GM20000 (cell line): ENCODE measurements at places on chromosomes 2 and 18.

DNA sequence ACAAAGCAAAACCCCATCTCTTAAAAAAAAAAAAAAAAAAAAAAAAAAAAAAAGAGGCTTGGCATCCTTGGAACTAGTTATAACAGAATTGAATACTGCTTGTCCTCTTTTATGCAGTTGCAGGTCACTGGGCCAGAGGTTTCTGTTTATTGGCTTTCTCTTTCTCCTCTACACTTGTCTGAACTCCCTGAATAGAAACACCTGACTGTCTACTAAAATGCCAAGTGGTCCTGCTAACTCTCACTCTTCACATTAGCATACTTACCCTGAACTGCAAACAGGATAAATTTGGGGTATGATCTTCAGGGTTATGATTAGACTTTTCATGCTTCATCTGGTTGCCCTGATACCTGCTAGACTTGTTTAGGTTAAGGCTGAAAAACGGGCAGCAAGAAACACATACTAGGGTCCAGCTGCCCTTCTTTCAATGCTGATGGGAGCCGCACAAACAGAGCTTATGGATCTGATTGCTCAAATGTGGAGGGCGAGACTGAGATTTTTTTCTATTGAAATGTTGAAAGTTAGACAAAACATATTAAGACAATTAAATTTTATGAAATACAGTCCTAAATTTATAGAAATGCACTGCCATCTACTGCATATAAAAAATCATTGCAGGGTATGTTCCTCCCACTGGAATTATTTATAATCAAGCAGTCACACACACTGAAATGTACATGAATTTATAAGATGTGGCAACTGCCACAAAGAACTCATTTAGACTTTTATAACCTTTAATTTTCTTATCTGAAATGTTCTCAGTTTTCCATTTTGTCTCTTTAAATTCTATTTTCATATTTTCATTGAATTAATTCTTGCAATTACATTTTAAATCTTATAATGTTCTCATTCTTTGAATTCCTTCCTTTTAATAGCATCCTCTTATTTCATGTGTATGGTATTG, 40.8 kb downstream of the GTF3C3 start:
- DNase-seq: peak; percentile 11

DNA sequence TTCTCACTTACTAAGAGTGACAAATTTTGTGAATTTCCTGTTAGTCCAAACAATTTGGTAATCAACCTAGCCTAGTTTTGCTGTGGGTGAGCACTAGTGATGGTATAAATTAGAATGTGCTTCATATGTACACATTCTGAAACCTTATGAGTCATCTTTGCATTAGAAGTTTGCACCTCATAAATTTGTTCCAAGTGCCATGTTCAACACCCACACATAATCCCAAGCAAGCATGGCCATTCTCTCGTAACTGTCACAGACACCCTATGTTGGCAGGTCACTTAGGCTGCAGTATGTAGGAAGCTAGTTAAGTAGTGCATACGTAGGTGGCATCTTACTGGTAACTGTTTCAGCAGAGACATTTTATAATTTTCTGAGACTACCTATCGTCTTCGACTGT, 46.9 kb downstream of the NAB1 start:
- no peak for DNase-seq

DNA sequence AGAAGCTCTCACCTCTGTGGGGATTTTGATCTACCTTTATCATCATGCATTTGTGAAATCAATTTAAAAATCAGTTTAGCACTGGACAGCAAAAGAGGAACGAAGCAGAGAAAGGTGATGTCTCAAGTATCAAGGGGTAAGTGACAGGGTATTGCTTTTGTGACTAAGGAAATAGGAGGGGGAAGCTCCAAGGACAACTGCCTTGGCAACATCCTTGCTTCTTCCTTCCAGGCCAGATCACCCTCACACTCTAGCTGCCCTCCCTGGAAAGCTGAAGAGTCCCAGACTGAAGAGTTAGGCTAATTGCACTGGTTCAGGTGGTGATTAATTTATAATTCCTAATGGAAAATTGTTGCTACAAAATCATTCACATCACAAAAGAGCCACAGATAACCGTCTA, 859.1 kb upstream of the ACVR2A start:
- no peak for DNase-seq

GRCh38 chr2:51013933-51014526, 17.9 kb downstream of the NRXN1 start:
- no peak for DNase-seq

- DNase-seq: no peak
Measured at GRCh38 chr2:207317378-207317984, 151.7 kb upstream of the KLF7 start.

- DNase-seq: no peak
Measured at GRCh38 chr18:4524096-4524495, 69.0 kb upstream of the DLGAP1 start.

- DNase-seq: no peak
Measured at GRCh38 chr2:182230561-182230960, 196.3 kb downstream of the PDE1A start.

- no peak for DNase-seq
Measured at GRCh38 chr18:23391156-23391555, 61.9 kb upstream of the RIOK3 start.

- DNase-seq: peak; percentile 51
Measured at GRCh38 chr2:165793779-165794535, at the start of gene GALNT3. TSS of gene GALNT3 (minus strand) at chr2:165794247. CDS start at chr2:165770700, 23,547 bp downstream.

GRCh38 chr2:216188559-216188850, 79.4 kb downstream of the XRCC5 start:
- no peak for DNase-seq

DNA sequence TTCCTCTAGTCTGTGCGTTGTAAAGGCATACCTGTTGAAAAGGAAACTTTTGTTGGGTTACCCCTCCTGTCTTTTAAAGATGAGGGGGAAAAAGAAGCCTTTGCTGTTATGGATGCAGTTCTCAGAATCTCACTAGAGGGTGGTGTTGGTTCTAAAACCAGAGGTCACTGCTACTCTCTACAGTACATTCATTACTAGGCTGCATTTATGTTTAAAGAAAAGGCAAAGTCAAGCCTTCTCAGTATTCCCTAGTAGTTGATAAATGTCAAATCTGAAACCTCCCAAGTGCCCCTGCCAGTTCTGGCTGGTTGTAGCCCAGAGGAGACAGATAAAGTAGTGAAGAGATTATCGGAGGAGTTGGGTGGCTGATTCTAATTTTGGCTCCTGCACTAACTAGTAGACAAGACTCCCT, 1.4 kb upstream of the PLCL1 start:
- peak; percentile 67 for DNase-seq

DNA sequence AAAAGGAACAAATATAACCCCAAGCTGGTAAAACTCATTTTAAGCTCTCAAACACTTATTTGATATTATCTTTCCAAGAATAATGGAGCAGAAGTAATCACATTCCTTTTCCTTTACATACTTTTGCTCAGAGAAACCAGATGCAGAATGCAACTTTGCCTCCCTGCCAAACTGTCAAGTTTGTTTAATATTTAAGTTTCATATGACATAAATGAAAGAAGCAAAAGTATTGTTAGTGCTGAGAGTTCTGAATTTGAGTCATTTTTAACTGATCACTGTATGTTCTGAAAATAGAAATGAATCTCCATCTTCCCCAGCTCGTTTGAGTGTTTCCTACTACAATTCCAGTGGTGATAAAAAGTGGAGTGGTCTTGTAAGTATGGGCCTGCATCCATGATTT, 423.4 kb downstream of the PID1 start:
- no peak for DNase-seq

DNA sequence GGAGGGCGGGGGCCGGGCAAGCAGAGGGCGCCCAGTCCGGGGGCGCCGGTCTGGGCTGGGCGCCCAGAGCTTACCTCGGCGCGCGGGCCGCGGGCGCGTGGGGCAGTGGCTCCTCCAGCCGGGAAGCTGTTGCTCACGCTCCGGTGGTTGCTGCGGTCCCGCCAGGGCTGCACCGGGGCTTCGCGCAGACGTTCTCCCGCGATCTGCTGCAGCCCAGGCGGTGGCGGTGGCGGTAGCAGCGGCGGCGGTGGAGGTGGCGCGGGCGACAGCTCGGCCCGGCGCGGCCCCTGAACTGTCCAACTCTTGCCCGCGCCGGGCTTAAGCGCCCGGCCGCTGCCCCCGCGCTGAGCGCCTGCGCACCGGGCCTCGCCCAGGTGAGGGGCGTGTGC, 391 bp downstream of the ZNF385B start:
- DNase-seq: peak; percentile 44

DNA sequence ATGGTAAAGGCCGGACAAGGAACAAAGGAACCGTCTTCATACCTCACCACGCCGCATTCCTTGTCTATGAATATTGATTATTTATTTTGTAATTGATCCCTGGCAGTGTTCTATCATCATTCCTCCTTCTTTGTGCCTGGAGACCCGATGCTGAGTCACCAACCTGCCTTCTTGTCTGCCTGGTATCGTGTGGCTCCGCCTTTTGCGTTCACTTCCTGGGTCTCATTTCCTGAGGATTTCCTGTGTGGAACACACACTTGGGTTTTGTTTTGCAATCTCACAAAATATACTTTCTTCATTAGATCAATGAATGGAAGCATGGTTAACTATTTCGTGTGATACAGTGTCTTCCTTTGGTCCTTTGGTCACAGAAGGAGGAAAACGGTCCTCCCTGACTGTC, 95.5 kb upstream of the SNTG2 start:
- no peak for DNase-seq

GRCh38 chr2:69298261-69298660, 88.8 kb downstream of the GFPT1 start:
- DNase-seq: no peak

DNA sequence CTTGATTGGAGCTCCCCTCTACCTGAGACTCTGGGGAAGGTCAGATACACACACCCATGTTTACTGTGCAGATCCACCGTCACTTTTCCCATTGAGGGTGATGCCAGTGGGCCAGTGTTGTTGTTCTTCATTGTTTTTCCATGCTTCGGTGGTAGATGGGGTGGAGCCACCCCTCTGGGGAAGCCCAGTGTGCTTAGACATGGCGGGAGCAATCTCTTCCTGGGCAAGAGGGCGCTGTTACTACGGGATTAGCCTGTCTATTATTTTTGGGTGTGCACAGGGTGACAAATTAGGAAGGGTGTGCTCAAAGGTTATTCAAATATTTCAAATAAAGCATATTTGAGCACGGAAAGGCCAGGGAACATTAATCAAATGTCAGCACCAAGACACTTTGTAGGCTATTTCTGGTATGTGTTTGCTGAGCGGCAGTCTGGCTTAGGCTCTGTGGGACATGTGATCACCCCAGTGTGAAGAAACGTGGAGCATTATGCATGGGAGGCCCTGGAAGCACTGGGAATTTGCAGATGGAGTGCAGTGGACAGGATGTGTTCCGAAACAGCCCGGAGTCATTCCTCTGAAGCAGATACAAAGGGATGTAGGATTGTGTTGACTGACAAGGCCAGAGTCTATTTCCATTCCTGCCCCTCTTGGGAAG, 34.8 kb upstream of the SMIM21 start:
- no peak for DNase-seq

- peak; percentile 87 for DNase-seq
Measured at GRCh38 chr18:79855147-79855933, 57.6 kb downstream of the KCNG2 start.

DNA sequence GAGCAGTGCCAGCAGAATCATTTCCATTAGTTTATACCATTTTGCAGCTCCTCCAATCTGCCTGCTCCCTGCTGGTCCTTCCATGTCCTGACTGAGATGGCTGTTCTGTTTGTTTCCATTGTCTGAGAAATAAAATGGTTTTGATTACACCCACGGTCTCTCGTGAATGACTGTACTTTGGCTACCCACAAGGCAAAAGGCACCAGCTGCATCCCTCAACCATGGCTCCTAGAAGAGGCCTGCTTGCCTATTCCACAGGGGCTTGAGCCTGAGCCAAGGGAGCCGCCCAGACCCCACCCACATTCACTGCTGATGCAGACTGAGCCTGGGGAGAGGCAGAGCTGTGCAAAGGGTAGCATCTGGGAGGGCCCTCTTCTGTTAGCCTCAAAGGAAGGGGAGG, 31.2 kb downstream of the MARCHF4 start:
- no peak for DNase-seq

DNA sequence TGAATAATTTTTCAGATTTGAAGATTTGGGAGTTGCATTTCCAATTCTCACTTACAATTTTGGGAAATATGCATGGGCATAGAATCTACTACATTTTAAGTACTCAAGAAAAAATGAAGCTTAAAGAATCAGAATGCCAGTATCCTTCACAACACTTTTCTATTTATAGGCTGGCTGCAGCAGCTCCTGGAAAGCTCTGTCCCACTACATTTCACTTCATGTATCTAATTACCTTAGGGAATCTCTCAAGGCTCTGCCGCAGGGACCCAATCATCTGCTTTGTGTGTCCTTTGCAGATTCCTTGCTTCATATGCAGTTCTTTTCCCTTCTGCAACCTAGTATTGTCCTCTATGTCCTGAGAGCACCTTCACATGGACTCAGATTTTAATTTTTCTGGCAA, 102.9 kb downstream of the NUP35 start:
- no peak for DNase-seq

DNA sequence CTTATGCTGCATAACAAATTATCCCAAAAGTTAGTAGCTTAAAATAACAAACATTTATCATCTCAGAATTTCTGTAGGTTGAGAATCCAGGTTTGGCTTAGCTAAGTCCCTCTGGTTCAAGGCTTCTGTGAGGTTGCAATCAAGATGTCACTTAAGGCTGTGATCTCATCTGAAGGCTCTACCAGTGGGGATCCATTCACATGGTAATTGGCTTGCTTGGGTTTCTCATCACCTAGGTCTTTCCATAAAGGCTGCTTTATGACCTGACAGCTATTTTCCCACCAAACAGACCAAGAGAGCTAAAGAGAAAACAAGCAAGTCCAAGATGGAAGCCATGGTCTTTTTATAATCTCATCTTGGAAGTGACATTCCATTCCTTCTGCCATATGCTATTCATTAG, 137.3 kb downstream of the DTNA start:
- no peak for DNase-seq
